CD4-positive, alpha-beta T cell treated with Interleukin-12 subunit alpha and Interleukin-12 subunit beta, for 1 hour (primary cell): ENCODE measurements at places on chromosomes 3 and 15.

GRCh38 chr3:171236265-171237008 lies 209.9 kb upstream of the SLC2A2 start:
- no peak for DNase-seq

DNA sequence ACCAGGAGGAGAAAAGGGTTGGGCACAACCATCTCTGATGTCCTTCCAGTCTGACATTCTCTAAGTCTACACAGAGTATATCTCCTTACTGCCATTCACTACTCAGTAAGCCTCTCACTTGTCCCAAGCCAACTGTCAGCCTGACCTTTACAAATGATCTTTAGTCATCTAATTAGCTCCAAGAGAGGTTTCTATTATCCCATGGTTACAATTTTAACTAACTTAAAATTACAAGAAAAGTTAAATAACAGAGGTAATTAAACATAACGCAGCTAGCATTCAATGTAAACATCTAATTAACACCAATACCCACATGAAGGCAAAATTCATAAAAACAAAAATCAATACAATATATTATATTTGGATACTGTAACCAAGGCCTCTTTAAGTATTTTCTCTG lies 126.9 kb downstream of the LSAMP start:
- no peak for DNase-seq

- DNase-seq, result no peak
Observed at GRCh38 chr3:139745831-139746230, 68.1 kb upstream of the NMNAT3 start.

GRCh38 chr3:126617571-126617970 lies 37.4 kb downstream of the TXNRD3 start:
- no peak for DNase-seq

DNA sequence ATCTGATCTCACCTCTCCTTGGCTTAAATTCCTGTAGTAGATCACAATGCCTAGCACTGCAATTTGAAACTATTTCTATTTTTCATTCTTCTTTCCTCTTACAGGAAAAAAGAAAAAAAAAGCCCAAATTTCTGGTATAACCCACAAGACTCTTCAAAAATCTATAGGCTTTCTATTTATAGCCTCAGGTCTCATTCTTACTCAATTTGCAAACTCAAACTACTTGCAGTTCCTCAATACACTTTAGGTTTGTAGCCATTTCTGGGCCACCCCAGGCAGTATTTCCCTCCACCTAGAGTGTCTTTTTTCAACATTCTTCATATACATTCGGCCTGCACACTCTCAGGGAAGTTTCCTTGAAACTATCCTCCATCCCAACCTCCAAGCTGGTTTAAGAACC lies 169.0 kb downstream of the TBC1D5 start:
- no peak for DNase-seq

DNA sequence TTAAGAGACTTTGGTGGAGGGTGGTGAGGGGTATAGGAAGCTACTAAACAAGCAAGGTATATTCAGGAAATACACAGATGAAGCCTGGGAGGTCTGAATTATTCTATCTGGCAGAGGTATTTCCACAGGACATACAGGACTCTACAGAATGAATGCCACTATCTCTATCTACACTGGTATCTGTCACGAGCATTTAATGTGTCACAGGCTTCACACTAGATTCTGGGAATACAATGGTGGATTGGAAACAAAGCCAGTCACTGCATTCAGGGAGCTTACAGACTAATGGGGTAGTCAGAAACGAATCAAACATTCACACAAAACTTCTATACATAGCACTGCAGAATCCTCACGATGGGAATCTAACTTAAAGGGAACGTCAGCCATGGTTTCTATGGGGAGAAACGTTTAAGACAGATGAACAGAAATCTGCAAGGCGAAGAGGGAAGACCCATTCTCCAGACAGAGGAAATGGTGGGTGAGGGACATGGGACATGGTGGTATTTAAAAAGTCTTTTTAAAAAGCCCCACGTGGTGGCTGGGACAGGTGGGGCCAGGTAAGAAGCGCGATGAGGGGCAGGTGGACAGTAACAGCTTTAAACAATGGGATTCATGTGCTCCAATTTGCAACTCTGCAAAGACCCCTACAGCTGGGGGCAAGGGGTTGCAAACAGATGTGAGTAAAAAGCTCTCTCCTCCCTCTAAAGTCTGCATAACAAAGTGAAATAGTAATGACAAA lies 16.5 kb downstream of the LRIG1 start:
- no peak for DNase-seq

GRCh38 chr3:53711387-53711786 lies 134.8 kb downstream of the CHDH start:
- DNase-seq, result no peak

DNA sequence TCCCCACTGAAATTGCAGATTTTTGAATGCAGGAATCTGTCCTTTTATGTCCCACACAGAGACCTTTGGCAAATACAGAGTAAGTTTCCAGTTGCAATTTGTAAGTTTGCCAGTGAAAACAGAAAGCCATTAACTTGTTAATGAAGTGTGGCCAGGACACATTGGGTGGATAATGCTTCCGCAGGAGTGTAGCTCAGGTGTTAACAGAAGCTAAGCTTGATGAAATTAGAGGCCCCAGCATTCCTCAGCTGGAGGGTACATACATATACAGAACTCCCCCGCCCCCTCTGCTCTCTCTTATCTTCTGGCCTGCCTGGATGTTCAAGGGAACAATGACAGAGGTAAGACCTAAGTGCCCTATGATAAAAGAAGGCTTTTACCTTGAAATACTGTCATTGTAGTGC lies 8.1 kb upstream of the LRRC2 start:
- DNase-seq, result no peak
